ENCODE measurements at places on chromosomes 3 and 15.

GRCh38 chr15:67957435-67958132 lies 96.5 kb upstream of the PIAS1 start:
- DNase-seq, result no peak

DNA sequence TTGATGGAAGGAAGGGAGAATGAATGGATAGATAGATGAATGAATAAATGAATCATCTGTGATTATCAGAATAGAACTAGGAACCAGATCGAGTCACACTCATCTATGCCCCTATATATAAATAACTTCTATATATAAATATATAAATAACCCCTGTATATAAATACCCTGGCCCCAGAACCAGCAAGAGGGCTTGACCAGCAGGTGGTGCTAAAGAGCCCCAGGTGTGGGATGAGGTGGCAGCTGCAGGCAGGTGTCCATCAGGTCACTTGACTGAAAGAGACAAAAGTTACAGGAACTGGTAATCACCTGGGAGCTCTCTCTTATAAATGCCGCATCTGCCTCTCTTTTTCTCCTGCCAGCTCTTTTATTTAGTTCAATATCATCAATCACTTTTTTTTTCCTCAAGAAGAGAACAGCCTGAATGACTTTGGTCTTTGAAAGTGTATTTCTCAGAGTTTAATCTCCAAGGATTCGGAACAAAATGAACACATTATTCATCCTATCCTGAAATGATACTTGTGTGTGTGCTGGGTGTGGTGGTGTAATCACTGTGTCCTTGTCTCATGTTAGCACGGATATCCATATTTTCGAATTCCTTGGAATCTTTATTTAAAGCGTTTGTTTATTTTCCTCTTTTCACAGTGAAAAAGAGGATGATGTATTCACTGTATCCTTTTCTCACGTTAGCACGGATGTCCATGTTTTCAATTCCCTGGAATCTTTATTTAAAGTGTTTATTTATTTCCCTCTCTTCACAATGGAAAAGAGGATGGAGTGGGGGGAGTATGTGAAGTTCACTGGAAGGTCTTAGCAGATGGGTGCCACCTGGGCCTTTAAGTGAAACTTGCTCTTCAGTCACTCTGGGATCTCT lies 35.4 kb upstream of the ATG7 start:
- peak; percentile 42 for DNase-seq

DNA sequence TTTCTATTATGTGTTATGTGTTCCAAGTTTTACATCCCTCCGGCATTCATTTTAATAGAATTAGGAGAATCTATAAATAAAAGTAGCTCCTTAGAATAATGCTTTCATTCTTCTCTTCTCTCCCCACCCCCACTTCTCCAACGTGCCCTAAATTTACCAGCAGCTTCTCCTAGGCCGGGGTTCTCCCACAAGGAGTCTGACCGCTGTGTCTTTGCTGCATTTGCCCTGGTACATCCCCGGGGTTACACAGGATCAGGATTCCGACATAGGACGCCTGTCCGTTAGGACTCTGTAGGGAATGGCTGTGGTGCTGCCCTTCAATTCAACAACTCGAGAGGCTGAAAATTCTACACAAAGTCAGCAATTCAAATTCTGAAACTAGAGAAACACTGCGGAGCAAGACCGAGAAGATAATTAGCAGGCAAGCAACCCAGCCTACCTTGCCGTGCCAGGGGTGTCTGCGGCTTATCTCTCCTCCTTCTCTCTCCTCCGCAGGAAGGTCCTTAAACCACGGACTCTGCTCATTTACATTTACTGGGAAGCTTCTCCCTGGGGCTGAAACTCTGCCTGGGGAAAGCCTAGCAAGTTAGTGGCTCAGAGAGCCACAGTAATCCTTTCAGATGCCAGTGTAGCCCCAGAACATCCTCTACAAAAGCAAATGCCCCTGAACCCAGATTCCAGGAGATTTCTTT lies 18.8 kb downstream of the PCSK6 start:
- no peak for DNase-seq

DNA sequence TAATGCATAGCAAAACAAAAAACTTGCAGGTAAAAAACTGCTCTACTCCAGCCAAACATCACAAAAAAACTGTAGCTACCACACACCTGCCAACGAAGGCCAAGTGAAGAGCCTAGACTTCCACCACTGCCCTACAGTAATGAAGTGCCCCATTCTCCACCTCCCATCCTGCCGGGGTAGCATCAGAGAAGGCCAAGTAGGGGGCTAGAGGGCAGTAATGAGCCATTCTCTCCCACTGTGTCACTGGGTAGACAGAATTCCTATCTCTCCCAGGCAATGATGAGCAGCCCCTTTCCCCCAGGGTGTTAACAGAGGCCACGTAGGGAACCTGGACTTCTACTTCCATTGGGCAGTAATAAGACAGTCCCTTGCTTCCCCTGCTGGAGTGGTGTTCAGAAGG lies 9.5 kb downstream of the SEC22C start:
- peak; percentile 20 for DNase-seq

- peak; percentile 42 for DNase-seq
Observed at GRCh38 chr15:78077053-78077870, at the start of gene TBC1D2B. TBC1D2B (minus strand) TSS chr15:78077711; CDS start chr15:78077652, 59 bp downstream.

DNA sequence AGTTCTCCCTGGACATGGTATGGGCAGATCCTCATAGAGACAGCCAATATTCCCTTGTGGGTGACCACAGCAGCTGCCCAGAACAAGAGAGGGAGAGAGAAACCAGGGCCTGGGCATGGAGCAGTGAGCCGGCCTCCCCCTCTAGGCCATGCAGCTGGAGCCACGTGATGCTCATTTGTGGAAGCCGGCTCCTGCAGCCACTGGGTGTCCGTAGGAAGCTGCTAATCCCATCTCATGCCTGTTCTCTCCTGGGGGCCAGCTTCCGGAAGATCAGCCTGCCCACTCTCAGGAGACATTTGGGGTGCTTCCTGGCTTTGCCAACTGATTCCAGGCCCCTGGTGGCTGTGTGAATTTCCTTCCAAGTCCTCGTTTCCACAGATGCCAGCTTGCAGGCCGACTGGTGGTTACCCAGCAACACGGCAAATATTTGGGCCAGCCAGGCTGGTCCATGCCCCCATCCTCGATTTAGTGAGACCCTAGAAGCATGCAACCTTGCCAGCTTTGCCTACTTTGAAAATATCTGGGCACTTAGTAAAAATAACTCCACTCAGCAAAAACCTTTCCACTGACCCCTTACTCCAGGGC lies 55.3 kb downstream of the LINGO1 start:
- DNase-seq, result peak; percentile 32

DNA sequence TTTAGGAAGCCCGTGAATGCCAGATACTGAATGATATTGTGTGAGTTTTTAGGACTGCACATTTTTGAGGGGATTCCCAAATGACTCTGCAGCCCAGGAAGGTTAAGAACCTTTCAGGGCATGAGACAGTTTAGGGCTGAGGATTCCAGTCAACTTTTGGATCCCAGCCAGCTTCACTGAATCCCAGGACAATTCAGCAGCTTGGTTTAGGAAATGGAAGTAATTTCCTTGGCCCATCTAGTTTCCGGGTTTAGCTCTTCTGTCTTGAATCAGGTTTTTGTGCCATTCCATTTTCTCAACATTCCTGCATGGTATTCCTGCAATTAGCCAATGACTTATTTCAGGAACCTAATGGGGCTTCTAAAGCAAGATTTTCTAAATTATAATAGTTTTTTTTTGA lies 253.9 kb downstream of the LSAMP start:
- no peak for DNase-seq

DNA sequence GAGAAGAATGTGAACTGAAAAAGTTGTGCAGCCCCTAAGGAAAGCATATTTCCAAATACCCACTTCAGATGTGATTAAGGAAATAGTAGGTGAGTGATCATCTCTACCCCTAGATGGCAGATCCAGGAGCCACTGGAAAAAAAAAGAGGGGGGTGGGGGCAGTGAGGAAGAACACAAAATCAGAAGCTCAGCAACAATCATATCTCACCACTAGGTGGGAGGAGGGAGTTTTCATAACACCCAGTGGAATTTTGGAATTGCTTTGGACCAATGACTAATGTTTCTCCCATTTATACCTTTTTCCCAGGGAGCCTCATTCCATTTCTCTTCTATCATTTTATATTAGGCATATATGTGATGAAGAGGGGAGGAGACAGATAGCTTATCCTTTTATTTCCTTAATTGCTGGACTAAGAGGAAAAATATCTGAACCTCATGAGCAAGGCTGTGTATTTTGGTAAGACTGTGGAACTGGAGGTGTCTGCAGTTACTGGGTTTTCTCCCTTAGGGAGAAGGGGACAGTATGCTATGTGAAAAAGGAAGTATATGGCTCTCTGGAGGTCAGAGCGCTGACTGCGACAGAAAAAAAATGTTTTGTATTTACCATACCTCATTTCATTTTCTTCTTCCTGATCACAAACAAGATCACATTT lies 363.4 kb downstream of the GAP43 start:
- peak; percentile 65 for DNase-seq

GRCh38 chr3:195133462-195133861 lies 137.5 kb downstream of the XXYLT1 start:
- no peak for DNase-seq

- peak; percentile 20 for DNase-seq
Observed at GRCh38 chr3:16801698-16802097, 83.1 kb upstream of the PLCL2 start.

DNA sequence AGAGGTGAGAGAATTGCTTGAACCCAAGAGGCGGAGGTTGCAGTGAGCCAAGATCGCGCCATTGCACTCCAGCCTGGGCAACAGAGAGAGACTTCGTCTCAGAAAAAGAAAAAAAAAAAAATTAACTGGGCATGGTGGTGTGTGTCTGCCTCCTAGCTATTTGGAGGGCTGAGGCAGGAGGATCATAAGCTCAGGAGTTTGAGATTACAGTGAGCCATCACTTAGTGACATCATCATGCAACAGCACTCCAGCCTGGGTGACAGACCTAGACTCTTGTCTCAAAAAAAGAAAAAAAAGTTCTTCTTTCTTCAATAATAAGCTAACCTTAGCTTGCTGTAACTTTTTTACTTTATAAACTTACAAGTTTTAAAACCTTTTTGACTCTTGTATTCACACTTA lies 99.8 kb downstream of the SLMAP start:
- no peak for DNase-seq

- DNase-seq, result peak; percentile 39
Observed at GRCh38 chr15:63991706-63992105, 54.6 kb downstream of the DAPK2 start.

DNA sequence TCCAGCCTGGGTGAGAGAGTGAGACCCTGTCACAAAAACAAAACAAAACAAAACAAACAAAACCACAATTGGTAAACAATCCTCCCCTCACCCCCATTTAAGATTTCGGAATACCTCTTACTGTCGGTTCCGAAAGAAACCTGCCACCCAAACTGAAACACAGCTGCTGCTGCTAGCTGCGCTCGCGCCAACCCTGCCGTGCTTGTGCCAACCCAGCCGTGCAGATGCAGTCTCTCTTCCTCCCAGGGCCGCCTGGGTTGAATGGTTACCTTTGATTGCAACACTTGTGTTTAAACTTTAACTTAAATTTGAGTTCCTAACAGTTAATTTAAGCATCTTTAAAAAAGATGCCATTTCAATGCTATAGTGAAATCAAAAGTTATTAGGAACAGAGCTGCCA lies 28.5 kb upstream of the SPTBN5 start:
- DNase-seq, result no peak

- no peak for DNase-seq
Observed at GRCh38 chr3:108830381-108830780, 7.8 kb downstream of the TRAT1 start.

GRCh38 chr3:68973639-68974038 lies 39.8 kb downstream of the EOGT start:
- DNase-seq, result no peak

- peak; percentile 39 for DNase-seq
Observed at GRCh38 chr15:98799461-98800390, 151.4 kb downstream of the IGF1R start.

GRCh38 chr3:61876797-61877196 lies 315.4 kb downstream of the PTPRG start:
- DNase-seq, result peak; percentile 61

DNA sequence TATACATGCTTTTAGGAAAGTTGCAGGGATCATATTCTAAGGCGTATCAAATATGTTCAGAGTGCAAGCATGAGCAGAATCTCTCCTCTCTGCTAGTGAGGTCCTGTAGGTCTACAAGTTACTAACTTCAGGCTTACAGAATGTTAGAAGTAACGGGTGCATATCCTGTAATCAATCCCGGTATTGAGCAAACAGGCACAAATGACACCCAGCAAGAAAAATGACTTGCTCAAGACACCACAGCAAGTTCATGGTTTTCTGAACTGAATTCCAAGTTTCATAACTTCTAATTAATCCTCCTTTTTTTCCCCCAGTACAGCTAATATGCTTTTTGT lies 353.9 kb upstream of the TPRG1 start:
- no peak for DNase-seq

DNA sequence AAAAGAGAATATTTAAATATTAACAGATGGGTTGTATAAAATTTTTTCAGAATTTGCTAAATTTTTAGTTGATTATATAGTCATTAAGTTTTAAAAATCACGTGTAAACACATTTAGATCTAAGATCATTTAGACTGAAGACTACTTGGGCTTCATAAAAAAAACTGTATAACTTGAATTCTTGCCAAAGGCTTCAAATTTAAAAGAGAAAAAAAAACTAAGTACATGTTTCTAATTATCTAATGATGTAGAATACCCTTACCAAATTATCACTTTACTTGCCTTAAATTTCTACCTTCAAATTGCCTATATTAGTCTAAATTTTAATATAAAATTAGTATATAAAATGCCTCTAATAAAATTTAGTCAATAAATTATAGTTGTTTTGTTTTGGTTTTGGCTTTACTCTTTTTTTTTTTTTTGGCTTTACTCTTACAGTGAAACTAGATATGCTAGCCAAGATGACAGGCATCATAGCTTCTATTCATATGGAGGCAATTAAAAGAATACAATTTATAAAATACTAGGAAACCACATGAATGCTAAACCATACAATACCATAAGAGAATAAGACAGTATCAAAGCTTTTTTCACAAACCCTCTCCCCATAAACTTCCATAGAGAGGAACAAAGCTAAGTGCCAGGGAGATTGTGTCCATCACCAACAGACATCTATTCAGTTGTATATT lies 183.1 kb upstream of the KCNMB2 start:
- peak; percentile 14 for DNase-seq

DNA sequence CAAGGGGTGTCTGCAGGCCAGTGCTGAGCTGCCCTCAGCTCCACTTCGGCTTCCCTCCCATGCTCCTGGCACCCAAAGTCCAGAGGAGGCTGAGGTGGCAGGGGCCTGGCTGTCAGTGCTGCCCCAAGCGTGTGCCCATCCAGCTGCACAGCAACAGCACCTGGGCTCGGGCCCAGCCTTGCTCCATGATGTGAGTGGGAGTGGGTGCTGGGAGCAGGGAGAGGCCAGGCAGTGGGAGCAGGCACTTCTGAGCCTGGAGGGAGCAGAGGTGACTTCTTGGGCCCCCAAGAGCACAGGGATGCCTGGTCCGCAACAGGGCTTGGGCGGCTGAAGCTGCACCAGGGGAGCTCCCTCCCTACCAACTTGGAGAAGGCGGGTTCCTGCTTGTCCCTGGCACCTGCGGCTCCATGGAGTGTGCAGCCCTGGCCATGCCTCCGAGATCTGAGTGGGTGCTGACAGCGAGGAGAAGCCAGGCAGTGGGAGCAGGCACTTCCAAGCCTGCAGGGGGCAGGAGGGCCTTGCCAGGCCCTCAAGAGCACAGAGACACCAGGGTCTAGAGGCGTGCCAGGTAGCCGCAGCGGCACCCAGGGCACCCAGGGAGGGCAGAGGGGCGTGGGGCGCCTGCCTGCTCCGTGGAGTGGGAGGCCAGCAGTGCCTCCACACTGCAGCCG lies 366.7 kb upstream of the SGO1 start:
- DNase-seq, result no peak

All from LHCN-M2 (cell line).